ENCODE measurements at places on chromosomes 11 and 22.

- no peak for DNase-seq
These were observed 7.9 kb downstream of the NNMT start for GRCh38 chr11:114304065-114304464.

DNA sequence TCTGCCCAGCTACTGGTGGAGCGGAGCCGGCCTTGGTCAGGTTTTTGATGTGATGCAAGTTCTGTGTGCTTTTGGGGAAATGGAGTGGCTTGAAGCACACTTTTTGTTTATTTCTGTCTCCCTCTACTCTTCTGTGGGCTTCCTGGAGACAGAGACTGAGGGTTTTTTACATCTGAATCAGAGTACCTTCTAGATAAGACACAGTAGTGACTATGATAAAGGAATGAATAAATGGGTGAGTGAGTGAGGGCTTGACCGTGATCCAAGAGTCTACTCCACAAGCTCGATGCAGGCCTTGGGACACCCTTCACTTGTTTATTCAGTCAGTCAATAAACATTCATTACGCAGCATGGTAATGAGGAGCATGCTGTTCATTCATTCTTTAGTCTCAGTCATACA lies 125.7 kb downstream of the PKNOX2 start:
- no peak for DNase-seq

DNA sequence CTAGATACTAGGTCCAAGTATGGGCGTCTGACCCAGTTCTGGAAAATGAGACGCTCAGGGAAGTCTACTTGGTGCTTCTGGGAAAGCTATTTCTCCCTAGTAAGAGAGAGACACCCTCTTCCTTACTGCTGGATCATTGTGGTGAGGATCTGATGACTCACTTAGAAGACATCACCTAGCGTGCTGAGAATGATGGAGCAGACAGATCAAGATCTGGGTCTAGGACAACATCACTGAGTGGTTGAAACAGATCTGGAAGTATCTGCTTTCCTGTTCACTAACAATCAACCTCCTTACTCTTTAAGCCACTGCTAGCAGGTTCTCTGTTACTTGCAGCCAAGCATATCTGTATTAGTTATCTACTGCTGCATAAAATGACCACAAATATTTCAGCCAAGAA lies 38.3 kb upstream of the HMGXB4 start:
- no peak for DNase-seq

DNA sequence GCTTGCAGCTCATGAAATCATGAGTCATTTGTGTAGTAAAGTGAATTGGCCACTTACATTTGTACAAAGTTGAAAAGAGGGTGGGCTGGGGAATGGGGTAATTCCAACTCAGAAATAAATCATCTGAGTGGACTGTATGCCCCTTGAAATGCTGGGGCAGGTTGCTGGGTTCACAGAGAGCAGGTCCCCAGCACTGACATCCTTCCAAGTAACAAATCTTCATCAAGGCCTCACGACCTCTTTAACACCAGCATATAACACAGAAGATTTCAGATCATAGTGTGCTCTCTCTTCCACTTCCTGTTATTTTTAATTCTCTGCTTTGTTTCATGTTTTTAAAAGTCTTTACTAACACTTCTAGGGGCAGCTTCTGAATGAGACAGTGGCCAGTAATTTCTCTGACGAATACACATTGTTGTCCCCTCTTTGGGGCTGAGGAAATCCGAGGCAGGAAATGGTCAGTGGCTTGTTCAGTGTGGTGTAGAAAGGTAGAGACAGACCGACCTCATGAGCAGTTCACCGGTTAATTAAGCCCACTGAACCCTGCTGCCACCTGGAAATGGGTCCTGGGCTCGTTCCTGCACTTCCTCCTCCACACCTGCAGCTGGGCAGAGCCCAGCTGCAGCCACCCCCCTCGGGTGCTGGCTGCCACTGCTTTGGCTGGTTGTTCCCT lies 127.7 kb downstream of the MAML2 start:
- DNase-seq, result no peak

GRCh38 chr22:29833392-29833965 lies 4.6 kb downstream of the ASCC2 start:
- DNase-seq, result no peak

DNA sequence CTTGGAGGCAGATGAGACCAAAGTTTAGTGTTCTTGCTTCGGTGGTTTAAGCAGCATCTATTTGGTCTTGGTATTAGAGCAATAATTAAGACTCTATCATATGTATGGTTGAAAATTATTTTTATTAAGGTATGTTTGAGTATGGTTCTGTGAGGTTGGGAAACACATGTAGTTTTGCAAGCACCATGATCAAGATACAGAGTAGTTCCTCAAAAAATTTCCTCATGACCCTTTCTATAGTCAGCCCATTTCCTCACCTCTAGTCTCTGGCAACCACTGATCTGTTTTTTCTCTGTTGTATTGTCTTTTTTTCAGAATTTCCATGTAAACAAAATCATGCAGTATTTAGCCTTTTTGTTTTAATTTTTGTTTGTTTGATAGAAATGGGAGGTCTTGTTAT lies 18.4 kb downstream of the MTMR3 start:
- DNase-seq, result no peak

- peak; percentile 28 for DNase-seq
These were observed 110.0 kb downstream of the KIRREL3 start for GRCh38 chr11:126890561-126890960.

DNA sequence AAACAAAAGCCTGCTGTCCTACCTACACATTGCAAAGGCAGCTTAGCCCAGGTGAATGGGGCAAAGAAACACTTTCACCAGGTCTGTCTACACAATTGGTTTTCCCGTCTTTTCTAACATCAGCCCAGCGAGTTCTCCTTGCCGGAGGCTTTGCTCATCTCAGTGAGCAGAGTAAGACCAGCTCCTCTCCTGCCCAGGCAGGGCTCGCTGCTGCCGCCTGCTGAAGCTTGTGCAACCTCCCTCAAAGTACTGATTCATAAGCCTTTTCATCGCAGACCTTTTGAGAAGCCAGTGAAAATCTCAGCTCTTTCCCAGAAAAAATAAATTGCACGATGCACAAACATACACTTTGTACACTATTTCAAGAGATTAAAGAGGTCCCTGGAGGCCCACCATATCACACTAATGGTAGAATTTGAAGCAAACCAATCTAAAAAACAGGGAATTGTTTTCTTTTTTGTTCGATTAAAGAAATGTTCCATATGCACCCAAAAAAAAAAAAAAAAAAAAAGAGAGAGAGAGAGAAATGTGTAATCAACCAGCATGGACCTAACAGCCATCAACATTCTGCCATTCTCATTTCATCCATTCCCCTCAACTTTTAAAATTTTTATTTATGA lies 328.1 kb upstream of the MPPED2 start:
- DNase-seq, result peak; percentile 87

DNA sequence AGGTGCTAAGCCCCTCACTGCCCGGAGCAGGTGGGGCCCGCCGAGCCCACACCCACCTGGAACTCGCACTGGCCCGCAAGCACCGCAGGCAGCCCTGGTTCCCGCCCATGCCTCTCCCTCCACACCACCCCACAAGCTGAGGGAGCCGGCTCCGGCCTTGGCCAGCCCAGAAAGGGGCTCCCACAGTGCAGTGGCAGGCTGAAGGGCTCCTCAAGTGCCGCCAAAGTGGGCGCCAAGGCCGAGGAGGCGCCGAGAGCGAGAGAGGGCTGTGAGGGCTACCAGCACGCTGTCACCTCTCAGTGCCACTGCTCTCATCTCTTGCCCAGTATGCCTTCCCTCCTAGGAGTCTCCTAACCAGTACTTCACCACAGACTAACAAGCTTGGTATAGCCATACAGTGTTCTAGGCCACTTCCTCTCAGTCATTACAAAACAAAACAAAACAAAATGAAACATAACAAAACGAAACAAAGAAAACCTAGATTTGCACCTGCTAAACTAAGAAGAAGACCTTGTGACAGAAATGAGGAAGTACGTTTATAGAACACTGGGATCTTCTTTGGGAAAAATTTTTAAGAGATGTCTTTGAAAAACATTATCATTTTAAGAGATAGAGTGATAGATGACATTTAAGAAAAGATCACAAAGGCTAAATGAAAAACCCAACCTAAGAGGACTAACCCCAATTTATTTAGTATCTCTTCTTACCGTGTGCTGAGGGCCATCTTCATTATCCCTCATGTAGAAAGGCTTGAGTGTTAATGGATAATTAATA lies 47.7 kb upstream of the GAB2 start:
- DNase-seq, result no peak

GRCh38 chr11:30091737-30092136 lies 74.9 kb upstream of the KCNA4 start:
- DNase-seq, result no peak

- no peak for DNase-seq
These were observed 13.5 kb downstream of the TXN2 start for GRCh38 chr22:36467946-36468345.

- DNase-seq, result no peak
These were observed 1.5 kb downstream of the OLFML1 start for GRCh38 chr11:7486781-7487140.

GRCh38 chr11:7892840-7893254 lies 38.2 kb downstream of the OR10A6 start:
- peak; percentile 76 for DNase-seq

GRCh38 chr11:28099715-28100114 lies 8.2 kb downstream of the KIF18A start:
- DNase-seq, result no peak

DNA sequence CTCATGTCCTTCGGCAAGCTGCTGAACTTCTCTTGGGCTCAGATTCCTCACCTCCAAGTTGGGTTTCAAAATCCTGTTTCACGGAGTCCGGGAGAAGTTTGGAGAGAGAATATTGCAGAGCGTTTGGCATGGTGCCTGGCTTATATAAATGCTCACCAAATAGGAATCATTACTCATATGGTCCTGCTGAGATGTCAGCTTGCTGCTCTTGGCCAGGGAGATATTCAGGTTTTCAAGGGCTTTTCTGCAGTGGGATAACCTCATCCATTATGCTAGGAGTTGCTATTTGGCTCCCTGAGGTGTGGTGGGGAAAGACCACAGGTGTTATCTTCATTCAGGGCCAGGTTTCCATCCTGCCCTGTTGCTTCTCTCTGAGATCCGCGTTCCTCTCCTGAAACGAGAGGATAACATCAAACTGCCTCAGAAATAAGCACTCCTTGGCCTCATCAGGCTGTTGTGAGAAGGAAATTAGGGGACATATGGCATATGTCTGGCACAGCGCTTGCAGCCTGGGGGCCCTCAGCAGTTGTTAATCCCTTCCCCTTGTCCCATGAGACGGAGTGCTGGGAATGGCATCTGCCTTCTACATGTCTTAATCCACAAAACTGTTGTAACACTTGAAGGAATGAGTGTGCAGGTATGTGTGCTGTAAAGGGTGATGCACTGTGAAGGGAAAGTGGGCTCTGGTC lies 29.9 kb upstream of the ACER3 start:
- DNase-seq, result no peak

DNA sequence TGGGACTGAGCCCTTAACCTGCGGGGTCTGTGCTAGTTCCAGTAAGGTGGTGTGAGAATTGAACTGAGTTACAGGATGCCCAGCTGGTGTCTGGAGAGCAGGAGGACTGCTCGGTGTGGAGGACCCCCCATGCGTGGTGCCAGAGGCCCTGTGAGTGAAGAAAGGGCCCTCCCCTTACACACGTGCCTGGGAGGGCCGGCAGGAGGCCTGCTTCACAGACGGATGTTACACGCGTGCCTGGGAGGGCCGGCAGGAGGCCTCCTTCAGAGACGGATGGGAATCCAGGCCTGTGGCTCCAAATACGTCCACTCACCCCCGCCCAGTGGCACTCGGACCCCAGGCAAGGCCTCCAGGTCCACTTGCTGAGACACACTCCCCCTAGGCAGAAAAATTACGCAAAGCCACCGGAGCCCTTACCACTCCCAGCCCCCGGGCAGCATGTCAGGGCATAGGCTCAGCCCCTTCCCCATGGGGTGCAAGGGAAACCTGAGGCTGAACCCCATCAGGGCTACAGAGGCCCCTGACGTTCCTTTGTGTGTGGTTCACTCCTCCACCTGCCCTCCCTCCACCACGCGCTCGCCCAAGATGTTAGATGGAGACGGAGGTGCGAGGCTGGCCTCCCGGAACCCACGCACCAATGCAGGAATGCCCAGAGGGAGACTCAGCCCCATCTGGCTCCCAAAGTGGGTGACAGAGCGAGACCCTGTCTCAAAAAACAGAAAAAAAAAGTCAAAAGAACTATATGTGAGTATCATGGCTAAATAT lies 227.8 kb downstream of the BRD1 start:
- no peak for DNase-seq

DNA sequence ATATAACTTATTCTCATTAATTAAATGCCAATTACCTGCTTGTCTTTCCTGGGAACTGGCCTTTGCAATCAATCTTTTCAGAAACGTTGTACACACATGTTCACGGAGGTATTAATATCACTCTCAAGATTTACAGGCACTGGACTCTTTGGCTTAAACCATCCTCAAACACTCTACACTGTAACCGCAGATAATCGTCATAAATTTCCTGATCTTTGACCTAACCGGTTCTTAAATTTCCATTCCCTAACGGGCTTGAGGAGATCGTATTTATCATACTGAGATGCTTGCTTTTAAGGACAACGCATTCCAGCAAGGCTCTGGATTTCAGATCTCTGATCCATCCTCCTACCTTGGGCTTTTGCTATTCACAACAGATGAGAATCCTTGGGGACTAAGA lies 72.8 kb downstream of the ARL14EP start:
- DNase-seq, result no peak

DNA sequence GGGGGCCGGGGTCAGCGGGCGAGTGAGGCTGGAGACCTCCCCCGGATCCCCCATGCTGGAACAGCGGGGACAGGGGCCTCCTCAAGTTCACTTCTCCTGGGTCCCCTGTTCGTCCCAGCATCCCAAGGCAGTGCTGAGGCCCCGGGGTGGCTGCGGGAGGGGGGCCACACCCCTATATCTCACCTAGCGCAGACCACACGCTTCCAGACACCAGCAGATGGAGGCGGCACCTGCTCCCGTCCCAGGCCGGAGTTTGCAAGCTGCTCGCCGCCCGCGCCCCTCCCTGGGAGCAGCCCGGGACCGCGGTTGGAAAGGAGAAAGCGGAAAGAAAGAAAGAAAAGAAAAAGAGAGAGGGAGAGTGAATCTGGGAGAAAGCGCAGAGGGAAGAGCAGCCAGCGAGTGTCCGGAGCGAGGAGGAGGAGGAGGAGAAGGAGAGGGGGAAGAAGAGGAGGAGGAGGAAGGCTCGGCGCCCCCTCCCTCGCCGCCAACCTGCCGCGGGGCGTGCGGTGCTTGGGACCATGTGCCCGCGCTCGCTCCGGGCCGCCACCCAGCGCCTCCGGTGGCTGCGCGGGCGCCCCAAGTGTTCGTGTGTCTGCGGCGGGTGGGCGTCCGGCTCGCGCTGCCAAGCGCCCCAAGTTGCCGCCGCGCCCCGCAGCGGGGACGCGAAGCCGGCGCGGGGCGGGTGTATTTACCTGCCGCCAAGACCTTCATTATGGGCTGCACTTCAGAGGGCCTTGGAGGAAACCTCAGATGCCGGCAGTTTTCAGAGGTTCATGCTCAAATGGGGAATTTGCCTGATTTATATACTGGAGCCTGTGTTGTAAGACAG lies at the start of gene LIF:
TSS of gene LIF (minus strand) at position 775 of the 829 bp plus-strand sequence. CDS start at position 711, 64 bp downstream.
- DNase-seq, result no peak
